ENCODE measurements at places on chromosomes 7 and 10.

DNA sequence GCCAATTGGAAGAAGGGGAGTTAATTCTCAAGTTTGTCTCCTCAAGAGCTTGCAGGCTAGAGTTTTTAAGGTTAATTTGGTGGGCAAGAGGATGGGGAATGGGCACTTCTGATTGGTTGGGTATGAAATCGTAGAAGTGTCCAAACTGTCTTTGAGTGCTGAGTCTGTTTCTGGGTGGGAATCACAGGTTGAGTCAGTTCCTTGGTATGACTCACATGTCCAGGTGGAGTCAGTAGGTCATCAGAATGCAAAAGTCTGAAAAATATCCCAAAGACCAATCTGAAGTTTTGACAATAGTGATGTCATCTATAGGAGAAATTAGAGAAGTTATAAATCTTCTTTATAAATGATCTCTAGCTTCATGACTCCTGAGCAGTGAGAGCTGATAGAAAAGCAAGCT is 1252.2 kb downstream of the REEP3 start:
- DNase-seq, result no peak

DNA sequence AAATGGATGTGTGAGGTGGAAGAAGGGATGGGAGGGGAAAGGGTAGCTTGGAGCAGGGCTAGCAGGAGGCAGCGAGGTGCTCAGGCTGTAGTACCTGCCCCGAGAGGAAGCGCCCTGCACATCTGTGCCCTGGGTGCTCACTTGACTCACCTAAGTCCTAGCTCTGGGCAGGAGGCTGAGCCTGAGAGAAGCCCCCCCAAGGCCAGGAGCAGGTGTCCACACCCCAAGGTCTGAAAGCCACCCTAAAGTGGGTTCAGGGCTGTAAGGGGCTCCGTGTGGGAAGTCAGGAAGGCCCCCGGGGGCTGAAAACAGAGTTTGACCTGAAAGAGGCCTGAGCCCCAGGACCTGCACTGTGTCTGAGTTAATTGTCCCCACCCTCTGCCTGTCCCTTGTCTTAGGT is 95.8 kb upstream of the PODXL start:
- DNase-seq, result no peak

- DNase-seq, result no peak
Measured at GRCh38 chr7:92847305-92847704, 10.9 kb upstream of the CDK6 start.

DNA sequence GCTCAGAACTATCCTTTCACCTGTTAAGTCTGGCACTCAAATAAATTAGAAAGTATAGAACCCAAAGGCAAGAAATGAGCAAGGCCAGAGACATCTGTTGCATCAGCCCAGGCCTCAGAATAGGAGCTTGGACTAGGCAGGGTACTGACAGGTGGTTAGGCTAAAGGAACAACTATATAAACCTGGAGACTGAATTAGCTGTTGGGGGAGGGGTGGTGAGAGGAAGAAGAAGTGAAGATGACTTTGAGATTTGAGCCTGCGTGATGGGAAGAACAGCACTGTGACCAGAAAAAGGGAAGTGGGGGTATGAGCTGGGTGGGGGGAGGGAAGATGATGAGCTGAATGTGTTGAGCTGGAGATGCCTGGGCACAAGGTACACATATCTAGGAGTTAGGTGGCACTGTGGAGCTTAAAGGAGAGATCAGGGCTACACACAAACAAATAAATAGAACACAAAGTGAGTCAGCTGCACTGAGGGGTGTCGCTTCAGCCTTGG is 244.7 kb downstream of the PTEN start:
- DNase-seq, result no peak

DNA sequence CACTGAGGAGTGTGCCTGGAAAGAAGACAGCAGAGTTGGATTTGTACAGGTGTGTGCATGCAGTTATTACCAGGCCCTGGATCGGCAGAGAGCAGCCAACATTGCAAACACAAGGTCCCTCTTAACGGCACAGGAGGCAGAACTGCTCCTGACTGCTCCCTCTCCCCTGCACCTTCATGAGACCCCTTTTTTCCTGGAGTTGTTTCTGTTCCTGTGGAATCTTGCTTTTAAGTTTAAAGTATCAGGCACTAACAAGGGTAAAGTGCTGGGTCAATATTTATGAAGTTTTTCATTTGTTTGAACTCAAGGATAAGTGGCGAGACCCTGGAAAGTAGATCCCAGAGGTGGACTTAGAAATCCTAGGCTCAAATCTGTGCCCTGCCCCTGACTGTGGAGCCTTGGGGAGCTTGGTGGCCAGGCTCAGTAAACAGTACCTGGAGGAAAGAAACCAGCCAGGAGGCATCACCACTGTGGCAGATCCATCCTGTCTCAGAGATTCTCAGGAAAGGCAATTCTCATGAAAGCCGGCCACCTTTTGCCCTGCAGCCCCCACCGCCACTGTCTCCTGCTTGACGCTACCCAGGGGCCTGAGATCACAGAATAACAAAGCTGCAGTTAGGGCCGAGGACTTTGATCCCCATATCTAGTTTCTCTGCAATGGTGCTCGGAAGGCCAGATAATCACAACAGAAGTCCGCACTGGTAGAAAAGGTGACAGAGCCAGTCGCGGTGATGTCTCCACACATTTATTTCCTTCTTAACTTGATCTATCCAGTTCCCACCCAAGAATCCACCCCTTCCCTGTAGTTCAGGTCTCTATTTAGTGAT is 36.7 kb downstream of the DDC start:
- DNase-seq, result no peak

DNA sequence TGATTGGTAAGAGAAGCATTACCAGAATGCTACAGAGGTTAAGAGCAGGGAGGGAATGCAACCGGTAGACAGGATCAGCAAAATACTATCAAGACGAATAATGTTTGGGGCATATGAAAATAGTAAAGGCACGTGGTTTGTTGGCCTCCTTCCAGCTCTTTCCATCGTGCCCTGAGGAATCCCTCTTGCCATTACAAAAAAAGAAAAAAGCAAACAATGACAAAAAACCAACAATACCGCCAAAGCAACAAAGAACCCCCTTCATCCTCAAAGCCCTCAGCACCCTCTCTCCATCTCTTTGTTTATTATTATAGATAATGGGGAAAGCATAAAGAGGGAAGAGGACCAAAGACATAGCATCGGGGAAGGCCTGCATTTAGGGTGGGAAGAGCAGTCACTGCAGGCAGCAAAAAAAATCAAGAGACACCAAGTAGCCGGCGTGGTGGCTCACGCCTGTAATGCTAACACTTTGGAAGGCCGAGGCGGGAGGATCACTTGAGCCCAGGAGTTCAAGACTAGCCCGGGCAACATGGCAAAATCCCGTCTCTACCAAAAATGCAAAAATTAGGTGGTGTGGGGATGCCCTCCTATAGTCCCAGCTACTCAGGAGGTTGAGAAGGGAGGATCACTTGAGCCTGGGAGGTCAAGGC is 78.0 kb downstream of the HIP1 start:
- DNase-seq, result no peak

- no peak for DNase-seq
Measured at GRCh38 chr7:15606561-15606960, 44.7 kb upstream of the AGMO start.

- DNase-seq, result no peak
Measured at GRCh38 chr7:106248600-106248999, 36.2 kb downstream of the NAMPT start.

DNA sequence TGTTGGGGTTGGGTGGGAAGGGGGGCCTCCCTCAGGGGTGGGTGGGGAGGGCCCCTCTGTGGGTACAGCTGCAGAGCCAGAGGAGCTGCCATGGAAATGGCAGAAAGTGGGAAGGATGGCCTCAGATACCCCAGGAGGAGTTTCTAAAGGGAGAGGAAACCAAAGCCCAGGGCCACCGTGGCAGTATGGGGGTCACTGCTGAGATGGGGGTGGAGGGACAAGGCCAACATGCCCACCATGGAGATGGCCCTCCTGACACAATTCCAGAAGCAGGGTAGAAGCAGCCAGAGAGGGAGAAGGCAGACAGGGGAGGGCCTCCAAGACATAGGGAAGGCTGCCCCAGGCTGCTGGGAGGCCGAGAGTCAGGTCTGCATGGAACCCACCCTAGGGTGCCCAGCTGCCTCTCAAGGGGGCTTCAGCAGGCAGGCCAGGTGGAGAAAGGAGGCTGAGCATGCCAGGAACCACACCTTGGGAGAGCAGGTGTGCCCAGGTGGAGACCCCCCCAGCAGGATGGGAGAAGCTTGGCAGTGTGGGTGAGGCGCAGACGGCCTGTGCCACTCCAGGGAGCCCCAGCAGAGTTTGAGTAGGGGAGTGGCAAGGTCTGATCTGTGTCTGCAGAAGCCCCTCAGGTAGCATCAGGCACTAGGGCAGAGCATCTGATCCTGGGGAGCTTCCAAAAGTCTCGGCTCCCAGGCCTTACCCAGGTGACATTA is 146.8 kb downstream of the ARHGAP22 start:
- DNase-seq, result no peak

DNA sequence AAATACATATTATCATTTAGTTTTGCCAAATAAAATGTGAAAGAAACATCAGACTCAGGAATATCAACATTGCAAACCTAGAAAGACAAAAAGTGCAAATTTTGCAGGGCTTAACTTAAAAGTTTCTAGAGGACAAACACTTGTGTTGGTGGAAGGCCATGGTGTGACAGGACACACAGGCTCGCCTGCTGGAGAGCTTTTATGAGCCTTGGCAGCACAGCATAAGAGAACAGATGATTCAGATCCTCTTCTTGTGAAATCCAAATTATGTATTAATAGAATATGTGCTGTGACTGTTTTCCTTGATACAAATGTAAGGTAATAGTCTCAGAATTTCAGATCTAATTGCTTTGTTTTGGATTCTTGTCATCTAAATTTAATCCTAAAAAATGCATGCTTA is 72.9 kb upstream of the ABCB5 start:
- DNase-seq, result peak; percentile 46

GRCh38 chr7:53657586-53657985 is 622.2 kb downstream of the POM121L12 start:
- DNase-seq, result no peak

- no peak for DNase-seq
Measured at GRCh38 chr10:6563731-6564130, 16.3 kb downstream of the PRKCQ start.

GRCh38 chr7:103894656-103895596 is 94.5 kb downstream of the RELN start:
- no peak for DNase-seq

GRCh38 chr10:4144817-4145216 is 359.8 kb upstream of the KLF6 start:
- peak; percentile 25 for DNase-seq
